H1 (cell line): ENCODE measurements at places on chromosomes 16 and 17.

- peaks cover 14% of the 10 kb centered on the region for H3K4me1 ChIP-seq
- DNase-seq = no peak
- H3K27ac ChIP-seq = no peak overlapping the region
- no peaks in the 10 kb centered on the region for H3K27me3 ChIP-seq
- H3K36me3 ChIP-seq = no peaks in the 10 kb centered on the region
Measured at GRCh38 chr17:19333736-19334290, 28.7 kb downstream of the B9D1 start.

DNA sequence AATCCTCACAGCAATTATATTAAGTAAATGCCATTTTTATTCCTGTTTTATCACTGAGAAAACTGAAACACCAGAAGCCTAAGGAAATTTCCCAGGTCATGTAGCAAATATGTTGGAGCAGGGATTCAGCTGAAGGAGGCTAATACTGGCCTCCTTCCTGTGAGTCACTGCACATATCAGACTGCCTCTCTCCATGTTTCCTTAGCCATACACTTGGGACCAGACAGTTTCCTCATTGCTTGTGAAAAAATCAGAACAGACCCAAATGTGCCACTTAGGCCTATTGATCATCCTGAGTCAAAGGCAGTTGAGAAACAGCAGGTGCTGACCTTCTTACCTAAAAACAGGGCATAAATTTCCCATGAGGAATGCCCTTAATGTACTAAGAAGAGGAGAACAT, 18.9 kb upstream of the ELAC2 start:
- no peaks in the 10 kb centered on the region for H3K36me3 ChIP-seq
- H3K4me1 ChIP-seq = no peaks in the 10 kb centered on the region
- DNase-seq = no peak
- no peaks in the 10 kb centered on the region for H3K27me3 ChIP-seq
- H3K27ac ChIP-seq = no peak overlapping the region

GRCh38 chr16:1635070-1635469, 22.9 kb downstream of the CRAMP1 start:
- no peaks in the 10 kb centered on the region for H3K4me1 ChIP-seq
- no peak for DNase-seq
- no peak overlapping the region for H3K27ac ChIP-seq
- H3K27me3 ChIP-seq = no peaks in the 10 kb centered on the region
- H3K4me3 ChIP-seq = no peak overlapping the region
- H3K36me3 ChIP-seq = peaks cover 28% of the 10 kb centered on the region

DNA sequence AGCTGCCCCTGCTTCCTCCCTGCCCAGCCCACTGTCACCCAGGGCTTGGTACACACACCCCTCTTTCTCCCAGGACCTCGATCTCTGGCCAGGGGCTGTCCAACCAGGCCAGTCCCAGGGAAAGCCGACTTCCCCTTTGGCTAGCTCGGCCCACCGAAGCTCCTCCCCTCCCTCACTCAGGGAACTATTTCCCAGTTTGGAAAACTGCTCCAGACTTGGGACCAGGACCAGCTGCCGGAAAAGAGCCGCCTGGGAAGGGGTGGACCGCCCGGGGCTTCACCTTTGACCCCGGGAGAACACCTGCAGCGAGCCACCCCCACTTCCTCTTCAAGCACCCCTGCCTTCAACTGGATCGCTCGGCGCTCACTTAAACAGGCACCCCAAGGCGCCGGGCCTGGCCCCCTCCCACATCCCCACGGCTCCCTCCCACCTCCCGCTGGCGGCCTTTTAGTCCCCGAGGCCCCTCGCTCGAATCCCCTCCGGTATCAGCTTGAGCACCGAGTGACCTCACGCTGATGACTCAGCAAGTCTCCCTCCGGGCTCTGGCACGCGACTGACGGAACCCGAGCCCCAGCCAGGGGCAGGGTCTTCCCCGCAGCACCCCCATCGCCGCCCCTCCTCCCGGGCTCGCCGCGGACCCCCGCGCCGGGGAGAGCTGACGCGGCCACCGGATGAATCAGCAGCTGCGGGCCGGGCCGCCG, 934 bp downstream of the MAFG start:
- H3K36me3 ChIP-seq = no peaks in the 10 kb centered on the region
- peak overlapping the region; percentile 67 for H3K4me3 ChIP-seq
- DNase-seq = no peak

GRCh38 chr17:31226950-31227349, 70.1 kb downstream of the OMG start:
- no peaks in the 10 kb centered on the region for H3K4me1 ChIP-seq
- no peak overlapping the region for H3K4me3 ChIP-seq
- no peak overlapping the region for H3K27ac ChIP-seq
- no peaks in the 10 kb centered on the region for H3K36me3 ChIP-seq

- H3K36me3 ChIP-seq = no peaks in the 10 kb centered on the region
- DNase-seq = peak; percentile 61
- H3K27ac ChIP-seq = no peak overlapping the region
- H3K4me1 ChIP-seq = peaks cover 27% of the 10 kb centered on the region
- H3K4me3 ChIP-seq = peak overlapping the region; percentile 34; the same call in 1 of the 2 replicates
- peaks cover 60% of the 10 kb centered on the region for H3K27me3 ChIP-seq
Measured at GRCh38 chr16:88454523-88454947, 1.5 kb downstream of the ZFPM1 start.

DNA sequence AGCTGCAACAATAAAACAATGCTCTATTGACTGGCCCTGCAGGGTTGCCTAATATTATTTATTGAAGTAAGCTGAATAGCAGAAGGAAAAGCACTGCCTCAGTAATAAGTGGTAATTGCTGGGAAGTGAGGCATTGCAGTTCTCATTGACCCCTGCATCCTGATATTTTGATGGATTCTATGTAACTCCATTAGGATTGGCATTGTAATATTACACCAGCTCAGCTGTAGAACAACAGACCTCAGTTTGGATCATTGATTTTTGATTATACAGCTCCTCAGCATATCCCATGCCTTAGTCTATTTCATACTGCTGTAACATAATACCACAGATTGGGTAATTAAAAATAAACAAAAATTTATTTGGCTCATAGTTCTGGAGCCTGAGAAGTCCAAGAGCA, 650.6 kb upstream of the SALL1 start:
- no peak overlapping the region for H3K27ac ChIP-seq
- no peaks in the 10 kb centered on the region for H3K36me3 ChIP-seq
- no peak overlapping the region for H3K4me3 ChIP-seq
- no peak for DNase-seq
- no peaks in the 10 kb centered on the region for H3K27me3 ChIP-seq
